Bronchial smooth muscle cell (primary cell): ENCODE measurements at places on chromosomes 5 and 9. TPM values are rescaled to one million over a fixed set of nuclear protein-coding genes. Genes with fewer than 3 reads are reported as not detected.

MAMDC2 gene
- 0.52 and 1.7 TPM in 2 replicates for total RNA-seq

NUTM2F gene
- total RNA-seq = not detected in 2 replicates

DMRT2 gene
- total RNA-seq = not detected in 2 replicates

TMEFF1 gene
- 1.3 and 2.3 TPM in 2 replicates for total RNA-seq

SLC6A19 gene
- total RNA-seq = not detected in 2 replicates

ACOT12 gene
- total RNA-seq = 0.17 and 0.47 TPM in 2 replicates

FYB1 gene
- total RNA-seq = 0.16 TPM in 1 of 2 replicates, not detected in the other

FBXL7 gene
- total RNA-seq = 3.3 and 3.4 TPM in 2 replicates

EGR1 gene
- 1.7 and 2.9 TPM in 2 replicates for total RNA-seq

ARID3C gene
- not detected in 2 replicates for total RNA-seq

SIT1 gene
- 0.32 TPM in 1 of 2 replicates, not detected in the other for total RNA-seq

COL15A1 gene
- 1.1 and 69.5 TPM in 2 replicates for total RNA-seq

RASGRF2 gene
- total RNA-seq = 6.1 and 12.0 TPM in 2 replicates

TMOD1 gene
- 0.16 and 0.17 TPM in 2 replicates for total RNA-seq

IER5L gene
- 32.1 and 74.6 TPM in 2 replicates for total RNA-seq

ADGRD2 gene
- total RNA-seq = not detected in 2 replicates

SELENOP gene
- 87.6 and 223 TPM in 2 replicates for total RNA-seq

TAF11L10 gene
- total RNA-seq = not detected in 2 replicates

SOWAHA gene
- total RNA-seq = under 0.01 TPM in 2 replicates

SNCAIP gene
- 0.09 and 0.16 TPM in 2 replicates for total RNA-seq

TNC gene
- 20.2 and 81.0 TPM in 2 replicates for total RNA-seq

FAM174A gene
- total RNA-seq = 11.8 and 15.0 TPM in 2 replicates

PCDHA4 gene
- total RNA-seq = 0.32 and 0.86 TPM in 2 replicates

OR1J2 gene
- not detected in 2 replicates for total RNA-seq

MSX2 gene
- 0.79 and 6.6 TPM in 2 replicates for total RNA-seq

TRIP13 gene
- 1.8 and 4.1 TPM in 2 replicates for total RNA-seq

OR1N1 gene
- total RNA-seq = not detected in 2 replicates

ANKRD33B gene
- total RNA-seq = 3.6 and 16.1 TPM in 2 replicates

SLC1A3 gene
- total RNA-seq = 1.7 and 3.0 TPM in 2 replicates

WDR38 gene
- not detected in 2 replicates for total RNA-seq

WNT8A gene
- total RNA-seq = not detected in 2 replicates

ORM1 gene
- total RNA-seq = not detected in 2 replicates
